Lower leg skin (tissue), 4 donors: ENCODE measurements at places on chromosomes 16 and 17.
A peak's percentile ranks its signal among the peaks of the same experiment; 100 is the strongest.

GRCh38 chr16:924806-925205, 46.0 kb downstream of the LMF1 start:
- no peak for DNase-seq

DNA sequence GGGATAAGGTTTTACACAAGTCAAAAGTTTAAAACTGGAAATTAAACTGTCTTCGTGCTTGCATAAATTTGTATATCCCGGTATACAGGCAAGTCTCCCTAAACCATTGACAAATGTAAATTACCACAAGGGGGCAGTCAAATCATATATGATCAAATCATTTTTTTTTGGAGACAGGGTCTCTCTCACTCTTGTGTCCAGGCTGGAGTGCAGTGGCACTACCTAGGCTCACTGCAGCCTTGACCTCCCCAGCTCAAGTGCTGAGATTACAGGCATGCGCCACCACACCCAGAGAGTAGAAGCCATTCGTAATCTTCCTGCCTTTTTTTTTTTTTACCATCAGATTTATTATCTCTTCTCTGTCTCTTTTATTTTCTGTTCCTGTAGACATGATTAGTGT, 18.5 kb downstream of the TOP2A start:
- DNase-seq: no peak

DNA sequence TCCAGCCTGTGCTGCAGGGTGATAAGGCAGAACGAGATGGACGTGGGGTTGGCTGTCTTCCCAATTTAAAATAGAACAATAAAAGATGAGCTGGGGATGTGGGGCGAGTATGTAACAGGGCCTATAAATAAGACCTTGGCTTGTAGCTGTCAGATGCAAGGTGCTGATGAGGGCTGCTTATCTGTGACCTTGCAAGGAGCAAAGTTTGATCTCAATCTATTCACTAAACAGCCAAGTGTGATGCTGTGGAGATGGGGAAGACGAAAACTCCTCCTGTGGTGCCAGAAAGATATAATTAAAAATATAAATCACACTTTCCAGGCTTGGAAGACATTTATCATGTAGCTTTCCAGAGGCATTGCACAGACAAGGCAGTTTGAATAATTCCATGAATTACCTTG, 26.7 kb upstream of the TEX2 start:
- no peak for DNase-seq

DNA sequence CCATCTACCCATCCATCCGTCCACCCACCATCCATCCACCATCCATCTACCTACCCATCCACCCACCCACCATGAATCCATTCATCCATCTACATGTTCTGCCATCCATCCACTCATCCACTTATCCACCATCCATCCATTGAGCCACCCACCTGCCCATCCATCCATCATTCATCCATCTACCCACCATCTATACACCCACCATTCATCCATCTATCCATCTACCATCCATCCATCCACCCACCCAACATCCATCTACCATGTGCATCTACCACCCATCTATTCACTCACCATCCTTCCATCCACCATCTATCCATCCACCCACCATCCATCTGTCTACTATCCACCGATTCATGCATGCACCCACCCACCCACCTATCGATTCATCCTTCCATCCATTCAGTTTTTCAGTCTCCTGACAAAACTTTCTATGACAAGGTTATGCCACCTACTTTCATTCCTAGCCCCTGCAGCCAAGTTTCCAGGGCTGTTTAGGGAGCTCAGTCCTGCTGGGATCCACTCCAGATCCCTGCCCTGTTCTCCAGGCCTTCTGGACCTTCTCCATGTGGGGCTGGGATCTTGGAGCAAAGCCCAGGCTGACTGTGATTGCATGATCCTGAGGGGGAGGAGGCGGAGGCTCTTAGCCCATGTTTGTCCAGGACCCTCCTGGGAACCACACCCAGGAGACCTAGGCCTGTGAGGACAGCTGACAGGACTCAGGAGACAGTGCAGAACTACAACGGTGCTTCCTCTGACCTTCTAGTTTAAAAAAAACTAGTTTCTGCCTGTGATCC, 27.4 kb downstream of the BCO1 start:
- DNase-seq: peak; percentile 42

DNA sequence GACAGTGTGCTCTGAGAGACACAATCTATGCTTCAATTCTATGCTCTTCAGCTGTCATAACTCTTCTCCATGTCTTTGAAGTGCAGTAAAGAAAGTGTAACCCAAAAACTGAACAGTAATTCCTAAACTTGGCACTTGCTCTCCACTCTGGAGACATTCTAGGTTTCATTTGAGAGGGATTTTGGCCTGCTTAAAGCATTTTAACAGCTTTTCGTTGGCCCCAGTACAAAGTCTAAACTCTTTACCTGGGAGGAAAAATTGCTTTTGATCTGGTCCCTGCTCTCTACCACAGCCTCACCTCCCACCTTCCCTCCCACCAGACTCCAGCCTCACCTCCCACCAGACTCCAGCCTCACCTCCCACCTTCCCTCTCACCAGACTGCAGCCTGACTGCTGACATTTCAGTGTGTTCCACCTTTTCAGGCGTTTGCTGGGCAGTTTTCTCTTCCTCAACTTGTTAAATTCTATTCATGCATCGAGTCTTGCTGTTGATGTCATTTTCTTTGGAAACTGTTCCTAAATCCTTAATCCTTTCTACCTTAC, 132.6 kb downstream of the RPTOR start:
- DNase-seq: no peak

GRCh38 chr16:67561501-67561823, 864 bp upstream of the CTCF start:
- DNase-seq: no peak

DNA sequence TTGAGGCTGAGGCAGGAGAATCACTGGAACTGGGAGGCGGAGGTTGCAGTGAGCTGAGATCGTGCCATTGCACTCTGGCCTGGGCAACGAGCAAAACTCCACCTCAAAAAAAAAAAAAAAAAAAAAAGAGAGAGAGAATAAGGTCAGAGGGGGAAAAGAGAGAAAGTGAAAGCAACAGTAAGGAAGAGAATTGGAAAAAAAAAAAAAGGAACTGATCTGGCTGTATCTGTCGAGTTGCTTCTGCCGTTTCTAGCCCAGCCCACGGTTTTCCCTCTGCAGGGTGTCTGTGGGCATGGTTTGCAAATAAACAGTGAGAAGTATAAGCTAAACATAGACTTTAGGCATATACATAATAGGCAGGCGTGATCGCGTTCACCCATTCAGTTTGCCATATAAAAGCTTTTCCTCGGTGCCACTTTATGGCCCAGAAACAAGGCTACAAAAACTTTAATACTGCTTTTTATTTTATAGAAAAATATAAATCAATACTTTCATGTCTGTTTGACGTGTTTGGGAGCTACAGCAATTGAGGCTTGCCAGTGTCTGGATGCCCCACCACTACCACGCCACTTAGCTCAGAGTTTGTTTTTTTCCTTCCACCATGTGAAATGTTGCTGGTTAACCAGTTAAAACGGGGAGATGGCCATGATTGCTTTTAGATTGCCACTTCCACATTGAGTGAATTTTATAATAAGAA, 436.7 kb downstream of the MAF start:
- DNase-seq: no peak

- no peak for DNase-seq
These were observed 11.2 kb upstream of the NUDT16L1 start for GRCh38 chr16:4682084-4682591.

DNA sequence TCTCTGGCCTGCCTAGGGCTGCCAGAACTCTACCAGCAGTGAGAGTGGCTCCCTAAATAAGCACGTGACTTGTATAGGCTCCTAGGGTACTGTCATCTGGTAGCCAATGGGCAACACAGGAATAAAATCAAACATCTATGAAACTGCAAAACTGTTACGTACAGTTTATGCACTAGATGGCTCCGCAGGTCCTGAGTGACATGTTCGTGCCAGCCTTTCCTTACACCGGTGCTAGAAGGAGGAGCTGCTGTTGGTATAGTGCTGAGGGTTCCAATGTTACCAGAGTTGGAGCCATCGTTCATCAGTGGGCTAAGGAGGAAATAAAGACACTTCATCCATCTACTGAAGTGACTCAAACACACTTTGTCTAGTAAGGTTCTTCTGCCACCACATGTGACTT, 63.2 kb upstream of the TRAP1 start:
- no peak for DNase-seq

- no peak for DNase-seq
These were observed 30.0 kb downstream of the USP32 start for GRCh38 chr17:60361889-60362288.

DNA sequence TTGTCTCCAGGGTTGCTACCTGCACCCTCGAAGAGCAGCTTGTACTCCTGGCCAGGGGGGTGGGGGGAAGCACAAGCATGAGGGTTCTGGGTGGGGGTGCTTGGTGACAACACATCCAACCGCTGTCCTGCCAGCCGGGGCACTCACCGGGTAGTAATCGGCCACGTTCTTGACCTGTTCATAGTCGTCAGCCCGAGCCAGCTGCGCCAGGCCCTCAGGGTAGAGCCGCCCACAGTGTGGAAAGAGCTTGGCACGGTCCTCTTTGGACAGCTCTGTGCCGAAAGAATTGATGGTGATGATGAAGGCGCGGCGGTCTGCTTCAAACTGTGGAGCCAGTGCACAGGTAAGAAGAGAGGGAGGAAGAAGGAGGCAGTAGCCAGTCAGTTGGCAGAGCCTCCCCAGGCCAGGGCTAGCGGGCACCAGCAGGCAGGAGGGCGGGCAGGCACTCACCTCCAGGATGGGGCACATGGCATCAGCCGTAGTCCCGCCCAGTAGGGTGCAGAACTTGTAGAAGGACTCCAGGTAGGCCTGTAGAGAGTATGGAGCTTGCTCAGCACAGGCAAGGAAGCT, 8.0 kb downstream of the HSD11B2 start:
- DNase-seq: no peak

- no peak for DNase-seq
These were observed 32.0 kb downstream of the POLR3E start for GRCh38 chr16:22329199-22329695.

GRCh38 chr17:66610361-66611133, 224.4 kb upstream of the CACNG5 start:
- DNase-seq: no peak

- DNase-seq: peak; percentile 63
These were observed 21.3 kb downstream of the CA4 start for GRCh38 chr17:60170835-60171752.

GRCh38 chr17:57649731-57650484, 95.2 kb downstream of the CCDC182 start:
- DNase-seq: no peak

GRCh38 chr17:28549236-28550132, 2.9 kb downstream of the UNC119 start:
- no peak for DNase-seq

- no peak for DNase-seq
These were observed 5.3 kb downstream of the NTHL1 start for GRCh38 chr16:2042171-2042985.

GRCh38 chr17:80260791-80261158, at the start of gene RNF213:
Gene RNF213, plus strand, starts transcription at chr17:80260852. Its CDS starts 2,830 bp downstream, at chr17:80263682.
- DNase-seq: peak; percentile 90

GRCh38 chr16:27506771-27507170, 42.9 kb downstream of the GTF3C1 start:
- no peak for DNase-seq

GRCh38 chr17:18326572-18326971, 11.5 kb downstream of the SMCR8 start:
- DNase-seq: no peak

DNA sequence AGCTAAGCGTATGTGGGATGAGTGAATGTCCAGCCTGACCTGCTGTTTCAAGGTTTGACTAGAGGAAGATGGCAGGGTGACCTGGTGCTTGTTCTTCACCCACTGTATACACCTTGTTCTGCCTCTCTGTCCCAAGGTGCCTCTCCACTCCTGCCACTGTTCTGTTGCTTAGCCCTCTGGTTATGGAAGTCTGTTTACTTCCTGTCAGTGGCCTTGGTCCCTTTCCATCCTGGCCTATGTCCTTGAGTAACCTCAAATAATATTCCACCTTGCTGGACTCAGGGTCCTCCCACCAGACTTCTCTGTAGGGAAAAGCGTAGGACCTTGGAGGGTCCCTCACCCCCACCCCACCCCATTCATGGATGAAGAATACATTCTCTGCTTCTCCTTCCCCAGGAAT, 73.2 kb upstream of the SALL1 start:
- no peak for DNase-seq

DNA sequence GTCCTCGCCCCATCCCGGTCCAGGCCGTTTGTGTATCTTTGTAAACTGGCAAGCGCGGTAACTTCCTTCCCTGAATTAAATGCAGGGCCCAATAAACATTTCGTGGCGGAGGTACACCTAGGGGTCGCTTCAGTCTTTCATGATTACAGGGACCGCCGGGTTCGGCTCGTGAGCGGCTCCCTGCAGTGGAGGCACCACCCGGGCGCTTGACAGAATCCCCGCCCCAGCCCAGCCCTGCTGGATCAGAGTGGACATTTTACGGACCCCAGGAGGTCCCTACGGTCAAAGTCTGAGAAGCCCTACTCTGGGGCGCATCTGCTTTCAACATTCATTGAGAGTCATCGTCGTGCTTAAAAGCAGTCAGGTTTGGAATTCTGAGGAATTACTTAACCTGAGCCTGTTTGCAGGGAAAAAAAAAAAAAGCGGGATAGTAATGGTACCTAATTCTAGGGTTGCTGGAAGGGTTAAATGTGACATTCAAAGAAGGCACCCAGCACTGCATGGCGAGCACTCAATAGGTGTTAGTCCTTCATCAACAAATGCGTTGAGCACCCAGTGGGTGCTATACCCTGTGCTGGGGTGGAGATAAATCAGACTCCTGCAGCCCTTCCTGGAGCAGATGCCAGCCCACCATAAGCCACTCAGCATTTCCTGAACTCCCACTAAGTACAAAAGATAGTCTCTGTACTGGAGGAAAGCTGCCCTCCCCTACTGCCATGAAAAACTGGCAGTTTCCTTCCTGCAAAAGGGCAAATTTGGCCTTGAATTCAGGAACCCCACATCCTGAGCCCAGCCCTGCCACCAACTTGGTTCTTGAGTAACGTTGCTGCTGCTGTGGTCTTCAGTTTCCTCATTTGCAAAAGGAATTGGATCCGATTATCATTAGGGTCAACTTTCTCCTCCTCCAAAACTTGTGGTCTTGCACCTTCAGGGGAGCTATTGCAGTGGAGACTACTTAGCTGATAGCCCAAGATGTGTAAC, 658 bp upstream of the DUSP3 start:
- DNase-seq: peak; percentile 92

DNA sequence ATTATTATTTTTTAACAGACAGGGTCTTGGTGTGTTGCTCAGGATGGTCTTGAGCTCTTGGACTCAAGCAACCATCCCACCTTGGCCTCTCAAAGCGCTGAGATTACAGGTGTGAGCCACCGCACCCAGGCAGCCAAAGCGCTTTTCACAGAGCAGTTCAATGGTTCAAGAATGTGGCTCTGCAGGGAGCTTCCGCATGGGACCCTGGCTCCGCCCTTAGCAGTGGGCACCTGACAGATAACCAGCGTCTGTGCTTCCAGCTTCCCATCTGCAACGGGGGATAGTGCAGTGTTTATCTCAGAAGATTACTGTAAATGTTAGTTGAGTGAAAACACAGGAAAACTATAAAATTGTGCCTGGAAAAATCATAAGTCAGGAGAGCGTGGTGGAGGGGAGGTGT, 99.4 kb downstream of the KCNJ12 start:
- DNase-seq: no peak

GRCh38 chr16:66441586-66442375, 14.7 kb downstream of the BEAN1 start:
- DNase-seq: peak; percentile 67

GRCh38 chr17:14582996-14583395, 282.1 kb downstream of the HS3ST3B1 start:
- DNase-seq: no peak

- DNase-seq: no peak
These were observed 1.7 kb downstream of the ABCA8 start for GRCh38 chr17:68953340-68953997.

- DNase-seq: no peak
These were observed 393.2 kb downstream of the PMP22 start for GRCh38 chr17:14871921-14872320.

- peak; percentile 75 for DNase-seq
These were observed 8.4 kb downstream of the SLC16A5 start for GRCh38 chr17:75096082-75096625.
